ENCODE measurements at places on chromosomes 4 and X.

- no peak for DNase-seq
Measured at GRCh38 chr4:183825346-183825745, 79.8 kb upstream of the STOX2 start.

DNA sequence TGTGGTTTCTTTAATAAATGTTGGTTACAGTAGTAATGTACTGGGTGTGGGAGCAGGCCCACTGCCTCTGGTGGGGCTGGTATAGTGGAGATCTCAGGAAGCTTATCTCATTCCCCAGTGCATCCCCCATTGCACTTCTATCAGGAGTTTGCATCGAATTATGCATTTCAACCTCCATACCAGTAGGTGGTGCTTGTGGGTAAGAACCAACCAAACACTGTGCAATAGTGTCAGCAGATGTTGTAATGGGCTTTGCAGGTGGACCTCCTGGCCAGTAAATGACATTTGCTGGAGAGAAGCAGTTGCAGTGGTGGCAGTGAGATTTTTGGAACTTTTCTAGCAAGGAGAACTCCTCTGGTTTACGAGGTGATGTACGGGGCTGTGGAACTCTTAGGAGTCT, 150.6 kb downstream of the POU3F4 start:
- DNase-seq, result no peak

DNA sequence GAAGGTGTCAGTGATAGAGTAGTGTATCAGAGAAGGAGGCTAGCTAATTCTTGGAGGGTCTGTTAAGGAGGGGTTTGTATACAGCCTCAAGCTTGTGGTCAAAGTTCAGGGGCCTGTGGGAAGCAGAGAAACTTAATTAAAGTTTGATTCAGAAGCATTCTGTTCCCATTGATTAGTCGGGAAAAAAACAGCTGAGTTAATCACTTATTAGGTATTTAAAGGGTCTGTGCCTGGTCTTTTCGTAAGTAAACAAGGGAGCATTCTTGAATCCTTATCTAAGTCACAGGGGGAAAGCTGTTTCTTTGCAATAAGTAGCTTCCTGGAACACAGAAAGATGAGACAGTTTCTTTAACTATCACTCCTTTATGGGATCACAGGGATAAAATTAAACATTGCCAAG, 492.1 kb downstream of the PCDH10 start:
- no peak for DNase-seq

GRCh38 chr4:79959652-79960051, 113.4 kb downstream of the ANTXR2 start:
- no peak for DNase-seq

- DNase-seq, result no peak
Measured at GRCh38 chr4:46992338-46992737, 1.0 kb downstream of the GABRA4 start.

GRCh38 chr4:139795527-139796314, 130.1 kb downstream of the MGST2 start:
- DNase-seq, result no peak

DNA sequence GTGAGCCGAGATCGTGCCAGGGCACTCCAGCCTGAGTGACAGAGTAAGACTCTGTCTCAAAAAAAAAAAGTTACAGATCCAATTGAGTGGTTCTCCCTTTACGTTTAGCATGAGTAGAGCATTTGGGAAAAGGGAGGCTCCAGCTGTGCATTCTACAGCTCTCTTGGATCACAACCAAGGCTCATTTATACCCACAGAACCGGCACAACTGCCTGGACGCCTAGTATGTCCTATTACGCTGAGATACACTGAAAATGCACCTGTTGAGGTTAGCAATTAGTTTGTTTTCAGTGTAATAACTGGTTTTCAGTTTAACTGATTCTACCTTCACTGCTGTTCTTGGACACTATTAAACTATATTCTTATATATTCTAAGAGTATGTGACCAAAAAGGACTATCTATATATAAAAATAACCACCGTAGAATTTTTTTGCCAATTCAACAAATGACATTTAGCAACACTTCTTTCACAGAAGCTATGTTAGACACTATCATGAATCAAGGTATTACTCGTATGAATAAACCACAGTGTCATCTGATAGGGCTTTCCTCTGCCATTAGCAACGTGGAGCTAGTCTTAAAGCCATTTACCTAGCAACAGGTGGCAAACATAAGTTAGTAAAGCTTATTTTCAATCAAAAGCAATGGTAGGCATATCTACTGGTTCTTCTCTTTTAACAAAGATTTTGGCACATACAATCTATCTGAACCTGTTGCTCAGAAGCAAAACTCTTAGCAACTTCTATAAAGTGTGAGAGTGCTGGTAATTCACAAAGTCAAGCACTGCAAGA, 3.6 kb downstream of the OTUD4 start:
- no peak for DNase-seq

DNA sequence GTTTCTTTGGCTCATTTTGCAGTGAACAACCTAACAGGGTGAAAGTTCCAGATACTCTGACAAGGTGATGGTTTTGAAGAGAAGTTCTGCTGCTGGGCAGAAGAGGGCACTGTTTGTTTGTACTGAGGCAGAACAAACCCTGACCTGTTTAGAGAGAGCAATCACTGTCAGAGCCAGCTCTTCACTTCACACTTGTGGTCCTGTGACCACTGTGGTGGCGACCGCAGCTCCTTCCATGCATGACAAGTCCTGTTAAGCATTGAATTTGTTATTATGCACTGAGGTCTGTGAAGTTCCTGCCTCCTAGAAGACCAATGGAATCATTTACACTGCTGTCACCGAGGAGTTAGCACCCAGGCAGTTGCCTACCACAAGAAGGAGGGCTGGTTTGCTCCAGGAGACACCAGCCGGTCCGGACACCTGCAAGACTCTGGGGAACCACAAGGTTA, 86.6 kb downstream of the ZNF330 start:
- DNase-seq, result peak; percentile 20

GRCh38 chr4:42768125-42768748, 111.3 kb upstream of the ATP8A1 start:
- no peak for DNase-seq

GRCh38 chrX:40093586-40093985, 4.2 kb downstream of the BCOR start:
- DNase-seq, result no peak

GRCh38 chr4:185108185-185108584, 34.9 kb upstream of the SLC25A4 start:
- no peak for DNase-seq

DNA sequence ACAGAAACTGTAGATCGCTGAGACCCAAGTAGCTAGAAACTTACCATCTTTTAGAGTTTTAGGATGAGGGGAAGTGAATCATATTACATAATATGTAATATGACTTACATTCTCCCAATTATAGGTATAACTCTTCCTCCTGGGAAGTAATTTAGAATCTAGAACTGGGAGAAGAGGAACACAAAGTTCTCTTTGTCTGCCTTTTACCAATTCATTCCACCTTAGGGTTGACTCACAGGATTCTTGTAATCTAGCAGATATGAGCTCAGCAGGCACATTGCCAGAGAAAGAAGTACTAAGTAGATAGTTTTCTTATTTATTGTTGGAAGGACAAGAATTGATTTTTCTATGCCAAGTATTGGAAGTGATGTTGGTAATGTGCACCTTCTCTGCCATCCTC, 58.0 kb upstream of the CCSER1 start:
- DNase-seq, result no peak

DNA sequence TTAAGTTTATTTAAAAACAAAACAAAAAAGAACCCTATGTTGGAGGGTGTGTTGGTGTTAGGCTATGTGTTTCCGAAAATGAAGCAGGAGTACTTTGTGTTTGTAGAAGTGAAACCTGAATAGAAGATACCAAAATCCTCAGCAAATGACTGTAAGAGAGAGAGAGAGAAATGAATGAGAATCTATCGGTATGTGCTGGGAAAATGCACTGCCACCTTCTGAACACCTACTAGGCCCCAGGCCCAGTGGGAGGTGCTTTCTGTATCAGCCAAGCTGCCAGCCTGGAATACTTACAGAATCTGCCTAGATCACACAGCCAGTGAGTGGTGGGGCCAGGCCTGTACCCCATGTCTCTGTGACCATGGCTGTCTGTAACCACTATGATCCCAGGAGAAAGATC, 14.9 kb upstream of the PIM2 start:
- no peak for DNase-seq

DNA sequence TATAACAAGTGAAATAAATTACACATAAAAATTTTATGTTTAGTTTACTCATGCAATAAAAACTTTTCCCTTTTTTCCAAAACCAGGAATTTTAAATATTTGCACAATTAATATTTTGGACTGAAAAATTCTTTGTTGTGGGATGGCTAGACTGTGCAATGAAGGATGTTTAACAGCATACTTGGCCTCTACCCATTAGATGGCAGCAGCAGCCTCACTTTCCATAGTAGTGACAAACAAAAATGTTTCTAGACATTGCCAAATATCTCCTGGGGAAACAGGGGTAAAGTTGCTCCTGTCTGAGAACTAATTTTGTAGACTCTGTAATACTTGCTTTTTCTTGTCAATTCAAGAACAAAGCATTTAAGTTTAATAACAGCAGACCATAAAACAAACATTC, 49.8 kb downstream of the SCLT1 start:
- DNase-seq, result no peak

GRCh38 chr4:85938062-85938461, 421.8 kb downstream of the MAPK10 start:
- no peak for DNase-seq

- no peak for DNase-seq
Measured at GRCh38 chrX:24002167-24002566, 24.8 kb downstream of the KLHL15 start.

DNA sequence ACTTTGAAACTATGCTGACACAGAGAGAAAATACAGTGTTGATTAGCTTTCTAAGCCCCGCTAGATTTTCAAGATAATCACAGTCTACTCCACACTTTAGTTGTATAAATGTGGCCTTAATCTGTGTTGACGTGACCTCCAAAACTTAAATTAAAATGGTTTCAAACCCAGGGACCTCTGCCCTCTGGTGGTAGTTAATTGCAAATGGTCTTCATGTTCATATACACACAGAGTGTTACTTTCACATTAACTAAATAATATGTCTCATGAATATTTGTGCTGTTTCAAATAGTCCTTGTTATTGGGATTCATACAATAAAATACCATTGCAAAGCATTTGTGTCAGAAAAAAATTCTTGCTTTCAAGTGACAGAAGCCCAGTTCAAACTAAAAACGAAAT, 64.3 kb downstream of the TASL start:
- no peak for DNase-seq

- DNase-seq, result no peak
Measured at GRCh38 chr4:62914758-62915157, 1494.5 kb downstream of the TECRL start.

DNA sequence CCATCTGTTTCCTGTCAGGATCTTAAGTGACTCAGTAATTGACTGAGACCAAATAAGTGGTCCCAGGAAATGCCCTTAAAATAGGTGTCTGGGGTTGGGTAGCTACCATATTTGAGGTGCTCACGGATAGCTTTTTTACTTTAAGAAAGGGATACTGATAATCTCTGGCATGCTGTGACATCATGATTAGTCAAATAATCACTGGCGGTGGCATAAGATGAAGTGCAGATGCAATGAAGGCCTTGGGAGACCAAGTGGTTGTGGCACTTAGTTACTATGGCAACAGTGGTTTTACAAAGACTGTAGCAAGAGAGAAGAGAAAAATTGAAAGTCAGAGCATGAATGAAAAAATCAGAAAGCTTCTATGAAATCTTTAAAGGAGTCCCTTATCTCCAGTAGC, 114.5 kb upstream of the SLIT2 start:
- no peak for DNase-seq

GRCh38 chr4:83535520-83536361, at the start of gene GPAT3:
GPAT3 (plus strand) TSS chr4:83536108; CDS start chr4:83536623, 515 bp downstream.
- DNase-seq, result peak; percentile 40

DNA sequence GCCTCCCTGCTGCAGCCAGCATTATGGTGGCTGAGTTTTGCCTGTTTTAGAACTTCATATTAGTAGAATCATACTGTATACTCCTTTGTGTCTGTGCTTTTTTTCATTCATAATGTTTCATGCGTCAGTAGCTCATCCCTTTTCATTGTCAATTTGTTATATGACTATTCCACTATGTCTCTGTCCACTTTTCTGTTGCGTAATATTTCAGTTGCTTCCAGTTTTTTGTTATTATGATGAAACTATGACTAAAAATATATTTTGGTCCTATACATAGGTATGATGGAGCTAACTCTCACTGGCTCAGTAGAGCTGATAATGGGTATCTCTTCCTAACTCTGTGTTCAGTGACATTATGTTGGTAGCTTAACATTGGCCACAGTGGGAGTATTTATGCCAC, 48.3 kb downstream of the DMP1 start:
- DNase-seq, result no peak

GRCh38 chr4:124435274-124435950, 277.1 kb downstream of the ANKRD50 start:
- no peak for DNase-seq

DNA sequence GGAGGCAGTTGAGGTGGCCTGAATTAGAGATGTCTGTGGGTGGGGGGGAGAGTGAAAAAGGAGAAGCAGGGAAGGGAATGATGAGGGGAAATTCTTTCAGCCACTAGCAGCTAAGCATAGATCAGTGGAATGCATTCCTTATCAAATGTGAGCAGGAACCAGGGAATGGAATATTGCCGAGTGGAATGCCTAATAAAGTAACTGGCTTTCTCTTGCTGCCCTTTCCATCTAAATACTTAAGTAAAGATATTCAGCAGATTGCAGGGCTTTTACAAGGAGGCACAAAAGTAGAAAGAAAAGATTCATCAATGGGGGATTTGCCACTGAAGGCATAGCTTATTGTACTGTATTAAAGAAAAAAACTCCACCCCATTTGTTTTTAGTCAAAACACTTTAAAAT, 263.0 kb upstream of the RPS6KA3 start:
- no peak for DNase-seq
